ENCODE measurements at places on chromosomes 7 and 10. TPM values are rescaled to one million over a fixed set of nuclear protein-coding genes. Genes with fewer than 3 reads are reported as not detected.
A peak's percentile ranks its signal among the peaks of the same experiment; 100 is the strongest.

Gene FOXL3
- total RNA-seq, result not detected

DNA sequence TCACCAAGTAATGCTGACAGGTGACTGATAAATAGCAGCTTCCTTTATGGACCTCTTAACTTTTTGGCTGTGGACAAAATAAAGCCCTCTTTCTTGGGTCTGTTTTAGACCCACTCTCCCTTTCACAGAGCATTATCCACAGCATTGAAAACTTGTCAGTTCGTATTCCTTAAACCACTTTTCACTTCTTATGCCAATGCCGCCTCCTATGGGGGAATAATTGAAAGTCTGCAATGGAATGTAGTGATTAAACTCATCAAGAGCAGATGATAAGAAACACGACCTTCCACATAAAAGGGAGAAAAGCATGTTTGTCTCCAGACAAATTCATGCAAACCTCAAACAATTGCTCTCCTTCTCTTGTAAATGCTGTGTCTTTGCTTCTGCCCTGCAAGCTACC, 153.4 kb downstream of the SORCS1 start:
- no peak for DNase-seq

Gene TMEM229A
- total RNA-seq, result not detected

DNA sequence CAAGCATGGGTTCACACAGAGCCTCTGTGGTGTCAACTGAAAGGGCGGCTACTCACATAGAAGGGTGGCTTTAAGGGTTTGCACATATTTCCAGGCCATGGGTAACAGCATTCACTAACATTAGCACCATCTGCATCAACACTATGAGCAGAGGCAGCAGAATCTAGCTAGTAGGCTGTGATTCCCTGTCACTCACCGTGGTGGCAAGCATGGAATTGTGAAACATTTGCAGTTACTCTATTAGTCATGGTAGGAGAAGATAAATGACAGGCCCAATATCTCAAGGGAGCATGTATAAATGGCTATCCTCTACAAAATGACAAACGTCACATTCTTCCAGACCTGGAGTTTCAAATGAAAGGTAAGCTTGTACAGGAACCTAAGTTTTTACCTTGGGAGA, 32.2 kb upstream of the CUBN start:
- DNase-seq, result no peak

- peak; percentile 41 for DNase-seq
Measured at GRCh38 chr7:80640846-80641245, 2.4 kb downstream of the CD36 start.

Data from H4 (cell line).